Panc1 (cell line): ENCODE measurements at places on chromosomes 5 and 9. TPM values are rescaled to one million over a fixed set of nuclear protein-coding genes. Genes with fewer than 3 reads are reported as not detected.

DNA sequence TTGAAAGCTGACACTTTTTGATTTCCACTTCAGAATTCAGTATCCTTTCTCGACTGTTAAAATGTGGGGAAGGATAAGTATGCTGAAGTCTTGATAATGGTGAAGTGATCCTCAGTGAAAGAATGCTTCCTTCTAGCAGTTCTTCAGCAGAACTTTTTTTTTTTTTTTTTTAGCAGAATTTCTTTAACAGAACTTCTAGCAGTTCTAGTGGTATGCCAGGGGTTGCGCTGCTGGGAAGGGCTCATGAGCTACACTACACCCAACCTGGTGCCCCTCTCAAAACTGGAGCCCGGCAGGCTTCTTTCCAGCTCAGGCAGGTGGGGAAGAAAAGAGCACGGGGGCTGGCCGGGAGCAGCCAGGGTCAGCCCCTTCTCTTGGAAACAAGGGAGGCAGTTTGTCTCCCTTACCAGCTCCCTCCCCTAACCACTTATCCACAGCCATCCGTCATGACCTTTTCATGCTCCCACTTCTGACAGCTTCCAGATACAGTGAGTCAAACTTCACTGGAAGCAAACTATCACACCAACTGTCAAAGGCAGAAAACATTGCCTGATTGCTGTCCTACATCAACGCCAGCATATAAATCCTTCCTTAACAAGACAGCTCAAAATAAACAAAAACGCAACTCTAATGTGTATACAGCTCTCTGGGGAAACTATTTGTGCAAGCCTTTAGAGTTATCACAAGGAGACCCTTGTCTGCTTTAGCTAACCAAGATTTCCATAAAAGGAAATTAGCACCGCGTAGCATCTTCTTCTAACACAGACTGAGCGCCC is 211.5 kb downstream of the GAPVD1 start:
- no peak for DNase-seq

DNA sequence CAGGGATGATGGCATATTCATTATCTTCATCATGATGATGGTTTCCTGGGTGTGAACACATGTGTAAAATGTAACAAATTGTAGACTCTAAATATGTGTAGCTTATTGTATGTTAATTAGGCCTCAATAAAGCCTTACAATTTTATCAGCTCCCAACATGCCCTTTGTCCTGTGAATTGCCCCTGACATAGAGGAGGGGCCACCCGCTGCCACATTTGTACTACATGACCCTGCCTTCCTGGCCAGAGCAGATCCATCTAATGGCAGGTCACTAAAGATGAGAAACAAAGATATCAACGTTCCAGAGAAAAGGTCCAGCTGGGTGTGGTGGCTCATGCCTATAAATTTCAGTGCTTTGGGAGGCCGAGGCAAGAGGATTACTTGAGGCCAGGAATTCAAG is 117.2 kb downstream of the CAAP1 start:
- DNase-seq: no peak

GRCh38 chr9:14325147-14325546 is 11.2 kb upstream of the NFIB start:
- no peak for DNase-seq

DNA sequence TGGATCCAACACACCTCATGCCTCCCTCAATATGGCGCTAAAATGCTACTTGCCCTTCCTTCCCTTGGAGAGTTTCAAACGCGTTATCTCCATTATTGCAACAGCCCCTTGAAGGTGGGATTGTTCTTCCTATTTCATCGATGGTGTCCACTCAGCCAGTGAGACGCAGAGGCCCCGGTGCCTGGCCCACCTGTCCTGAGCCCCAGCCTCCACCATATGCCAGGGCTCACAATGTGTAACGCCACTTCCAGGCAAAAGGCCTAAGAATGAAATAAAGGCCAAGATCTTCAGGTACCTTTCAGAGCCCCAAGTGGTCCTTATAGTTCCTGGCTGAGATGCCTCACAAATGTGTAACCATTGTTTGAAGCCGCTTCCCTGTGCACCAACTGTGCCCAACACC is 170.7 kb upstream of the PHYKPL start:
- DNase-seq: no peak

DNA sequence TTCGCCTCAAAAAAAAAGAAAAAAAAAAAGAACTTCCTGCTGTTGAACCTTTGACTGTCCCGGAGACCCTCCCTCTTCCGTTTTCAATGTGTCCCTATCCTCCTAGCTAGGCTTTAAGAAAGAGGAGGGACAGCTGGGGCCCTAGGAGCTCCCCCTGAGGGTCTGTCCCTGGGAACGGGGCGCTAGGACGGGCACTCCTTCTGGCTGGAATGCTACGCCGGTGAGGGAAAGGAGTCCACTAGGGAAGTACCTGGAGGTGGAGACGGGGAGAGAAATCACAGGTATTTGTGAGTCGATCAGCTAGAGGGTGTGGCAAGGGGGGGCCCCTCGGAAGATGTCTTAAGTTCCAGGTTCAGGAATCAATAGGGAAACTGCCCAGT is 4.6 kb downstream of the SIT1 start:
- no peak for DNase-seq

DNA sequence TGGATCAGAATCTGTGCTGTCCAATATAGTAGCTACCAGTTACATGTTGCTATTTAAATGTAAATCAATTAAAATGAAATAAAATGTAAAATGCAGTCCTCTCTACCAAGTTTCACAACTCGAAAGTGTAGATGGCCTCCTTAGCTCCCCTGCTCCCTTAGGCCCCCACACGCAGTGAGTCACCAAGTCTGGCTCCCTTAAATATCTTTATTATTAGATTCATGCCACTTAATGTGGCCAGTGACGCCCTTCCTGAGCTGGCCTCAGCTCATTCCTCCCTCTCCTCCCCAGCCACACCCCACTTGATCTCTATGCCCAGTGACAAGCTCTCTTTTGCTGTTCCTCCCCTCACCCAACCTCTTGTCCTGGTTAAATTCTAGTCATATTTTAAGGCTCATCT is 88.4 kb upstream of the DNAH5 start:
- DNase-seq: no peak

DNA sequence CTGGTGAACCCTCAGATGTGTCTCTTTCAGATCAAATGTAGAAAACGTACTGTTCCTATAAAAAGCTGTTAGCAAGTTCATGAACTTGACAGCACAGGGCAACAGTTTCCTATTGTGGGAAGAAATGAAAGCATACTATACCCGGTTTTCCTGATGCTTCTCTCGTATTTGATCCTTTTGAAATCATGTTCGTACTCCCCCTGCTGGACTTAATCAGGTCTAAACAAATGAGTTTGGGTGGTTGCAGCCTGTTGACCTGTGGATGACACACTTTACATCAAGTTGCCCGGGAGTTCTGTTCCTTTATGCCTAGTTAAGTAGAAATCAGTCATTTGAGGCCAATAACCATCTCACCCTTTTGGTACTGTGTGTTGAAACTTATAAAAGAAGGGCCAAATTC is 1992.3 kb downstream of the MAT2B start:
- peak; percentile 5 for DNase-seq

GRCh38 chr5:137200906-137201700 is 298.0 kb downstream of the SPOCK1 start:
- DNase-seq: no peak

- DNase-seq: no peak
Measured at GRCh38 chr9:20395651-20396050, 226.6 kb downstream of the MLLT3 start.

DNA sequence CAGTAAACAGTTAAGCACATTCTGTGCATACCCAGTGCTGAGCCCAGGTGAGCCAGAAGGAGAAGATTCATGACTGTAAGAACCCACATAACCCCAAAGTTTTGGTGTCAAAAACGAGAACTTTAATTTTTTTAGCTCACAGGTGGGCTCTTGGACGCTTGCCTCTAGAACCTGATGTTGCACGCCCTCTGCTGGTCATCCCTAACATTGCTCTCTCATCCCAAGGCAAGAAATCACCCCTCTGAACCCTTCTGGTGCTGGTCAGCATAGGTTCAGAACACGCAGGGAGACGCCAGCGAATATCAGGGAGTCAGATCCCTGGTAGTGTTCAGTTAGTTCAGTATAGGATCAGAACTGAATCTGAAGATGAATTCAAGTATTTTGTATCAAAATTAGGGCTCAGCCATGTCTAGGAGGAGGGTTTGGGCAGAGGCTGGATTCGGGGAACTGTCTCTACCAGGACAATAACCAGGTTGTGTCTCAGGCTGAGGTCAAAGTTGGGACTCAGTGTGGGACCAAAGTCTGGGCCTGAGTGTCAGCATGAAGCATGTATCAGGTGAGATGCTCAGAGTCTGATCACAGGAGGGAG is 4.1 kb upstream of the DNAJB5 start:
- no peak for DNase-seq

DNA sequence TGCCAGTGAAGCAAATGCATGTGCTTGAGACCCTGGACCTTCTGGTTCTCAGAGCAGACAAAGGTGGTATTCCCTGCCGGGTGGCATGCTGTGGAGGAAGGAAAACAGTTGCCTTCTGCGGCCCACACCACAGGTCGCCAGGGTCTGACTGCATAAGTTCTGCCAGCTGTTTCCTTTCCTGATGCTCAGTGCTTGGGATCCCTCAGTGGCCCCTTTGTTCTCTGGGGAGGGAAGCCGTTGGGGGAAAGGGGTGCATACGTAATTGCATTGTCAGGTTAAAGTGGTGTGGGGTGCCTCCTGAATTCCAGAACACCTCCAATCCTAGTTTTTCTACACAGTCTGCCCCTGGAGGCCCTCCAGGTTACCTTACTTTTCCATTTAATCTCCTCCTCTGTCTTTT is 43.1 kb upstream of the SLC2A8 start:
- no peak for DNase-seq

DNA sequence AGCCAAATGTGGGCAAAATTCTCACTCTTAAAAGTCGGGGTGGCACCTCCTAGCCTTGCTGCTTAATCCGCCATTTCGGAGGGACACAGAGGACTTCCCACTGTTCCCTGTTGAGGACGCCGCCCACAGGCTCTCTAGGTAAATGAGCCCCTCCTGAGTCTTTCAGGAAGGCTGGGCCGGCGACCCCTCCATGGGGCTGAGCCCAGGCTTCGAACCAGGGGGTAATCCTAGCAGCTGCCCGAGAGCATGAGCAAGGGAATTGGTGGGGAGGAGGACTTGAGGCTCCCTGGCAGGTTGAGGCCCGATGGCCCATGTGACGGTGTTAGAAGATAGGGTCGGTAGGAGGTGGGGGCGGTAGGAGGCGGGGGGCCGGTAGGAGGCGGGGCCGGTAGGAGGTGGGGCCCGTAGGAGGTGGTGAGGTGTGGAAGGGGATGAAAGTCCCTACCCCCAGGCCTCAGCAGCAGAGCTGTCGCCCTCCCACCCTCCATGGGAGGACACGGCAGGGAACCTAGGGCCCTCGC is 17.1 kb downstream of the SLC12A7 start:
- no peak for DNase-seq

DNA sequence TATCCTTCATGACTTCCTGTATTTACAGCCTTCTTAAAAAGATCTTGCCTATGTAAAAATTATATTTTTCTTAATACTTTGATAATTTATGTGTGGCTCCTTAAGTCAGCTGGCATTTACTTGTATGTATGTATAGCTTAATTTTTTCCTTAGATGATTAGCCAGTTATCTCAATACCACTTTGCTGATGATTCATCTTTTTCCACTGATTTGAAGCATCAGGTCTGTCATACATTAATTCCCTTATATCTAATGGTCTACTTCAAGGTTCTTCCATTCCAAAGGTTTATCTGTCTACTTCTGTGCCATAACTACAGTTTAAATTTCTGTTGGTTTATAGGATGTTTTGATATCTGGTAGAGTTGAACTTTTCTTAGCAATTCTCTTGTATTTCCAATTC is 44.9 kb upstream of the MTMR12 start:
- no peak for DNase-seq

GRCh38 chr5:141908796-141909195 is 14.9 kb upstream of the DELE1 start:
- DNase-seq: no peak

GRCh38 chr5:150846654-150847333 is 473 bp downstream of the IRGM start:
- peak; percentile 51 for DNase-seq

DNA sequence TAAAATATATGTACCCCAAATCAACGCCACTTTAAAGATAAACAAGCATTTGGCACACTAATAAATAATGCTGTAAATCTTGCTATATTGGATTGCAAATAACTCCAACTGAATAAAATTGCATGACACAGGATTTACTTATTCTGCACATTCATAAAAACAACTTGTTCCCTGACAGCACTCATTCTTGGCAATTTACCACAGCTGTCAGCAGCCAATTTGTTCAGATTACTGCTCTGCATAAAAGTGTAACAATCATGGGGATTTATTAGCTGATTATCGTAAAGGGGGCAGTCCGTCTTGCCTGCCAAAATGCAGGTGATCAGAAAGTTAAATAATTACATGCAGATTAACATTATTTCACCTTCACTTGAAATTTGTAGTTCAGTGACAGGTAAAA is 285.3 kb downstream of the SLF1 start:
- DNase-seq: no peak

DNA sequence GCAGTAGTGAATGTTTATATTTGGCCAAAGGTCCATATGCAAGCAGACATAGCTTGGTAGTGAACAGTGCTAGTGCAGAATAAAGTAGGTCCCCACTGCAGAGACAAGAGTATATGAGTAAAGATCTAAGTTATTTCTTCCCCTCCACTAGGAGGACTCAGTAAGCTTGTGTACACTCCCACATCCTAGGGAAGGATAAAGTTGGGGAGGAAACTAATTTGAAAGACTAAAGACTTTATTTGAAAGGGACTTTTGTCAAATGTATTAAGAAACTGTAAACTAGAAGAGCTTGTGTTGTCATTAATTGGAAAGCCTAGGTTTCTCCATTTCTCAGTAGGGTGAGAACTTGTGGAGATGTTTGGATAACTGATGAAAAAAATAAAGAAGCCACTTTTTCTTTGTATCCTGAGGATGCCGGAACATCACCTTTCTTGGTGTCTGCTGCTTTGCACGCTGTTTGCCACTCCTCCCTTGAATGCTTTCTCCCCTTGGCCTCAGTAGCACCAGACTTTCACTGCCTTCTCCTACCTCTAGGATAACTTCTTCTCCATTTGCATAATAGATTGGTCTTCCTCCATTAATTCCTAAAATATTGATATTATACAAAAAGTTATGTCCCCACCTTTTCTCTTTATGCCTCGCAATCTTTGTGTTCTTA is 329.0 kb downstream of the PARP8 start:
- no peak for DNase-seq

DNA sequence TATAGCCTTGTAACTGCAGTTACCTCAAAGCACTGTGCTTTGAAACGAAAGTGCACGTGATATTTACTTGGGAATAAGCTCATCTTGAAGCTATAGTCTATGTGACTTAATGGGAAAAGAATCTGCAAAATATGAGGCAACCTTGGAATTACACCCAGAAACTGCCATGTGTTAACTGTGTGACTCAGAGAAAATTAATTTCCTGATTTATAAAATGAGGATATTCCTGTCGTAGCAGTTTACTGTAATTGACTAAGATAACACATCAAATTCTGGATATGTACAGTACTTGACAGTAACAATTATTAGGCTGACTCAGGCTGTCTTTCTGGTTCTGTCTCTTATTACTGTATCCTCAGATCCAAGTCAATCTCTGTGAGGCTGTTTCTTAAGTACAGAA is 1079.9 kb upstream of the ACO1 start:
- no peak for DNase-seq

GRCh38 chr5:369151-369868 is 47.8 kb downstream of the AHRR start:
- DNase-seq: no peak

GRCh38 chr9:23825700-23826099 is 340 bp downstream of the ELAVL2 start:
- no peak for DNase-seq

DMRT3 gene
- total RNA-seq: not detected

RCL1 gene
- total RNA-seq: 11.2 TPM

TSSK1B gene
- not detected for total RNA-seq

IL13 gene
- not detected for total RNA-seq

LVRN gene
- total RNA-seq: 0.08 TPM

SVEP1 gene
- 0.05 TPM for total RNA-seq

EXOC3 gene
- total RNA-seq: 55.0 TPM

SMIM3 gene
- 55.2 TPM for total RNA-seq
